ACHN (cell line): ENCODE measurements at places on chromosomes 12 and 14.
A peak's percentile ranks its signal among the peaks of the same experiment; 100 is the strongest.

DNA sequence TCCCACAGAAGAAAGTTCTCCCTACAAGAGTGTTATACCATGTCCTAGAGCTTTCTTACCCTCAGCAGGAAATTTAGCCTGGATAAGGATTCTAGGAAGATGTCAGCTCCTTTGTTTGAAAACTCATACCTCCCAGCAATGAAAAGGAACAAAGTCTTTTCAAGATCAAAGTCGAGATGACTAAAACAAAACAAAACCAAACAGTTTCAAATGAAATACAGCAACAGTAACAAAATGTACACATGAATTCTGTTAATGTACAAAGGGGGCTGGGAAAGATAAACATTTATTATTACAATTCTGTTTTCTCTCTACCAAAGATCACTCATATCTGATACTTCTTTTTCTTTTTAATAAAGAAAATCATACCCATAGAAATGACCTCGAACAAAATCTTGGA, 36.8 kb downstream of the SPX start:
- DNase-seq = no peak

GRCh38 chr12:23084236-23084995, 459.4 kb downstream of the ETNK1 start:
- peak; percentile 76 for DNase-seq

DNA sequence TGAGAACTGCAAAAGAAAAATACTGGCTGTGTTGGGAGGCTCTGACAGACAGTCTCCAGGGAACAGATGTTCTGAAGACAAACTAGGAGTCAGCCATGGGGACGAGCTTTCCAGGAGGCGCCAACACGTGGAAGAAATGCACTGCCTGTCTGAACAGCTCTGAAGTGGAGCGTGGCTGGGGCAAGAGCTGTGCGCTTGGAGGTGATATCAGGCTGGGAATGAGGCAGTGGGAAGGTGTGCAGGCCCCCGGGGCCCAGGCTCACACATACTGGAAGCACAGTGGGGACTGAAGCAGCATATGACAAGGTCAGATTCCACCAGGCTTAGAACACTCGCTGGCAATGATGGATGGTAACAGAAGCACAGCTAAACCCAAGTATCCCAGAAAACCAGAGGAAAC, 17.5 kb downstream of the APPL2 start:
- no peak for DNase-seq

DNA sequence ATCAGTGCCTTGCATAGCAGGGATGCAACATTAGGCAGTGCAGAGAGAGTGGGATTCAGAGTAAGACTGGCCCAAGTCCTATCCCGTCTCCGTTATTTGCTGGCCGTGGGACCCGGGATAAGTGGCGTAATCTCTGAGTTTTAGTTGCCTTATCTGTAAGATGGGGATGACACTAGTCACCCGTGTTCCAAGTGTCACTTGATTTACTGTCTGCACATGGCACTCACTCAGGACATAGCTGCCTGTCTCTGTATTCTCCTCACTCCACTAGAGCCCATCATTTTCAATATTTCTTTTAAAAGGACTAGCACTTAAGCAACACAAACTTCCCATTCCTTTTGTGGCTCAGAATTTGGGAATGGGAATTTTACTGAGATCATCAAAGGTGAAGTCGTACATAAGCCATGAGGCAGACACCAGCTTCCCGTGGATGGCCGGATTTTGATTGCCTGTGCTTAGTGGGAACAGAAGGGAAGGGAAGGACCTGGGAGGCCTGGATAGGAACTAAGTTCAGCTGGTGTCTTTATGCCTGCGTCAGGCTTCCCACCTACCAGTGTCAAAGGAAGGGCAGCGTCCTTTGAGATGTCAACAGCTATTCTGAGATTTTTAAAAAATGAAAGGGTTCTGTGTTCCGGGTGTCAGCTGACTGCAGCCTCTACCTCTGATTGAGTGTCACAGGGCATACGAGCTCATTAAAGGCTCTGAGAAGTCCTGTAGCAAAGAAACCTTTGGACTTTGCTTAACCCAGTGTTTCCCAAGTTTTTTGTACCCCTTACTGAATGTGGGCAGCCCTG, 361.4 kb downstream of the CACNA1C start:
- no peak for DNase-seq

DNA sequence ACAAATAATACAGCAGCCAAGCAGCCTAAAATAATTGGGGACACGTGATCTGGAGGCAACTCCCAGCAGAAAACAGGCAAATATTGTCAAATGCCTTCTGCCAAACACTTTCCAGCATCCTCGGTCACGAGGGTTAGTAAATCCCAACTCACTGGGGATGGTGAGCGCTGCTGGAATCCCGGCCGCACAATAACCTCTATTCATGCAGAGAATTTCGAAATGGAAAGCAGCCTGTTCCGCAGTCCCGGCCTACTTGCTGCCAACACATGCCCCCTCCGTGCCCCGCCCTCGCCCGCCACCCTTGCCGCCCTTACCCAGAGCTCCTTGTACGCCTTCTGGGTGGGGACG, 62.2 kb downstream of the RFX4 start:
- no peak for DNase-seq

- no peak for DNase-seq
Measured at GRCh38 chr14:102321456-102322422, 2.2 kb downstream of the ZNF839 start.

GRCh38 chr14:101371799-101372793, 189.2 kb upstream of the DIO3 start:
- DNase-seq = no peak

DNA sequence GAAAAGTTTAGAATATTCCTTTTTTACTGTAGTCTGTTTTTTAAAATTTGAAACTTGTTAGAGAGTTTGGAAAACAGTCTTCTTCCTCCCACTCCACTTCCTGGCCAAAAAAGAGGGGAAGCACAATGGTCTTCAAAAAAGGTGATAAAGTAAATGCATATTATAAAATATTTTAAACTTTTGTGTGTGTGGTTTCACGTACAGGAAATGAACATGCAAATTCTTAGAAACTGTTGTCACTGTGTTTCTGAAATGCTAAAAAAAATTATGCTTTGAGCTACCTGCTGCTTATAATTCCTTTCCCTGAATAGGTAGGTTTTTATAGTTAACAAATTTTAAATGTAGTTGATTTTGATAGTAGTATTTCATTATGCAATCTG, 2.9 kb downstream of the FGFR1OP2 start:
- no peak for DNase-seq

GRCh38 chr12:29102741-29103140, 46.3 kb upstream of the FAR2 start:
- DNase-seq = no peak

GRCh38 chr14:50031602-50032313, 84.6 kb downstream of the VCPKMT start:
- DNase-seq = no peak

- no peak for DNase-seq
Measured at GRCh38 chr12:10121278-10121677, 8.7 kb downstream of the CLEC7A start.

GRCh38 chr12:11861864-11862600, 208.7 kb upstream of the BCL2L14 start:
- DNase-seq = no peak

GRCh38 chr12:51322452-51322851, 1.5 kb downstream of the BIN2 start:
- DNase-seq = no peak

DNA sequence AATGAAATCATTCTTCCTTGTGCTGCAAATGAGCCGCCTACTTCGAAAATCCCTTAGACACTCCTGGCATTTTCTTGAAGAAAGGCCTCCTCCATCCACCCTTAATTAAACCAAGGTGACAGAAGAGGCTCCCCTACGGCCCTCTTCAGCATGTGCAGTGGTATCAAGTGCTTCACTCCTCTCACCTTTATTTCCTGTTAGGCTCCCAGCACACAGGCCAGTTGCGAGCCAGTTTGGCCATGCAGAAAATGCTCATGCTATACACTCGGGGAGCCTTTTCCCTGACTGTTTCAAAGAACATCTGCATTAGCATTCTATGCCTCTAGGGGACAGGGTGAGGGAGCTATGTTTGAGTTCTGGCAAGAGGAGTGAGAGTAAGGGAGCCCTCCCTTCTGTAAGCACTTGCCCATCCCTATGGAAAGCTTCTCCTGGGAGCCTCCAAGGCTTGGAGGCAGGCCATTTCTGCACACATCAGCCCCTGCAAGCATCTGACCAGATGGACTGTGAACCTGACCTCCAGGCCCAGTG, 291.5 kb downstream of the RPS29 start:
- DNase-seq = no peak

GRCh38 chr12:92557422-92557724, 145.4 kb upstream of the PLEKHG7 start:
- DNase-seq = no peak

DNA sequence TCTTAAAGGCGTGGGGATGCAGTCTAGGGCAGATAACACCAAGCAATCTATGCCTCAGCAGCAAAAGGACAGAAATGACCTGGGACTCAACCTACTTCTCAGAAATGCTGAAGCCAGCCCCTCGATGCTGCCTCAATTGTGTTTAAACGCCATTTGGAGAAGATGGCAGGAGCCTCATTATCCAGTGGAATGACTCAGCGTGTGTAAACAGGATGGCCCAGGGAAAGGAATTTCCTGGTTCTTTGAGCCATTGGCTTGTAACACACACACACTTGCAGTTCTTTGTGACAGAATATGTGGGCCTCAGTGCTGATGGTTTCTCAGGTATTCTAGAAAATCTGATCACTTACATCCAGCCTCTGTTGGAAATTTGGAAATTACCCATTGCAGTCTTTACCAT, 154.3 kb downstream of the NTF3 start:
- DNase-seq = peak; percentile 65

DNA sequence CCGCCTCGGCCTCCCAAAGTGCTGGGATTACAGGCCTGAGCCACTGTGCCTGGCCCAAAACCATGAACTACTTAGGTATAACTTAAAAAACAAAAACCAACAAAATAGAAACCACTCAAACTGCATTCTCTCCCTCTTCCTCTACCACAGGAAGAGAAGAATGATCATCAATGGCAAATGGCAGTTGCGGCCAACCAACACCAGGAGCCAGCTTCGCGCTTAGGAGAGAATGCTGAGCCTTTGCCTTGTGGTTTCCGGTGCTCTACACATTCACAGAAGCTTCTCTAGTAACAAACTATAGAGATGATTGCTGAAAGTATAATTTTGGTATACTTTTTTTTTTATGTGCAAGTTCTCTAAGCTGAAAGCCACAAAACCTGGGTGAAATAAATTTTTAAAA, 17.1 kb downstream of the CATSPERB start:
- DNase-seq = no peak

- DNase-seq = no peak
Measured at GRCh38 chr12:117985182-117985581, 16.4 kb upstream of the KSR2 start.

DNA sequence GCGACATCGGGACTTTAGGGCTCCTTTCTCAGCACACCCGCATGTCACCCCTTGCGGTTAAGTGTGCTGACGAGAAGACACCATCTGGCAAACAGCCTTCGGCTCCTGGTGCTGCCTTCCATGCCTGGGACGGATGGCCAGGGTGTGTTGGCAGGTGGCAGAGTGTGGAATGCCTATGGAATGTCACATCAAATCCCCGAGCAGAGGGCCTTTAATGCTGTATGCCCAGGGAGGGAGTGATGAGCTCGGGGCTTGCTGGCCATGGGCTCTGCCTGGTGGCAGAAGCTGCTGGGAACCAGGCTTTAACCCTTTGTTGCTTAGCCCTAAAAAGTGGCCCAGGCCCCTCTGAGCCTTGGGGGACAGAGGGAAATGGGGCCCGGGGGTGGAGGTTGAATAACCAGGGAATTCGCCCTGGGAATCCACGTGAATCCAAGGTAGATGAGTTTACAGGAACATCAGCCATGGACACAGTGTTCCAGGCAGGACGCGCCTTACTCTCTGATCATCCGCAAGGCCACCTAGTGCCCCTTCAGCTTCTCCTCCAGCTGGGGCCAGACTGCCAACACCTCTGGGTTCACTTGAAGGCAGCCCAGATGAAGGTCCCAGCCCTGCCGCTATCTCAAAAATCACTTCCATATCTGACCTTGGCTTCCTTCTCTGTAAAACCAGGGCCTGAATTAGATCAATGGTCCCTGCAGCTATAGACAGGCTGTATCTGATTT, 17.4 kb downstream of the FAM181A start:
- DNase-seq = no peak

GRCh38 chr14:89625244-89625713, 208.2 kb upstream of the FOXN3 start:
- DNase-seq = no peak

GRCh38 chr12:72134246-72135020, 137.7 kb upstream of the TRHDE start:
- DNase-seq = no peak

- DNase-seq = no peak
Measured at GRCh38 chr14:93002851-93003298, 79.9 kb downstream of the CHGA start.

GRCh38 chr14:72925171-72925759, 999 bp upstream of the DCAF4 start:
- DNase-seq = no peak

- DNase-seq = no peak
Measured at GRCh38 chr14:79705126-79705894, 506.0 kb downstream of the DIO2 start.
